ENCODE measurements at places on chromosomes 1 and 21.

DNA sequence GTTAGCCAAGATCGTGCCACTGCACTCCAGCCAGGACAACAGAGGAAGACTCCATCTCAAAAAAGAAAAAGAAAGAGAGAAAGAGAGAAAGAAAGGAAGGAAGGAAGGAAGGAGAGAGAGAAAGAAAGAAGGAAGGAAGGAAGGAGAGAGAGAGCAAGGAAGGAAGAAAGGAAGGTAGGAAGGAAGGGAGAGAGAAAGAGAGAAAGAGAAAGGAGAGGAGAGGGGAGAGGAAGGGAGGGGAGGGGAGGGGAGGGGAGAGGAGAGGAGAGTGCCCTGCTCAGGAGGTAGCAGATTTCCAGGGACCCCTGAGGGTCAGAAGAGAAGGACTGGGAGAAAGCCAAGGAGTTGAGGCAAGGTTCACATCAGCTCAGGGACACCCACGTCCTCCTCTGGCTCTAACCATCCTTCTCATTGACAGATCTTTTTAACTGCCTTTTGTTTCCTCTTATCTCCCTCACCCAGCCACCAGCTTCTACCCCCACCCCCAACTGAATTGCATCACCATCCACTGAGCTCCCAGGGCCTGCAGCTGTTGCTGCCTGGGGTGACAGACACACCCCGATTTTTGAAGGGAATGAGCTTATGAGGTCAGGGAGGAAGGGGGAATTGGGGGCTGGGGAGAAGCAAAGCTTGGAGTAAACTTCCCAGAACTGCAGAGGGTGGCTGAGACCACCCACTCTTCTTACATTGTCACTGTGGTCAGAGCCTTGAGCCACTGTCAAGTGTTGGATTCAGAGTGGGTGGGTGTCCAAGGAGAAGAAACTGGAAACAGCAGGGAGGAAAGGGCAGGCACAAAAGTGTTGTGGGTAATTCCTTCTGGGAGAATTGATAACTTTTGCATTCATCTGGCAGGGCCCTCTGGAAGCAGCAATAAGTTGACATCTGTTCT lies 91.6 kb downstream of the GLUL start:
- DNase-seq: peak; percentile 40

- DNase-seq: no peak
Measured at GRCh38 chr1:232682248-232682647, 52.3 kb upstream of the SIPA1L2 start.

DNA sequence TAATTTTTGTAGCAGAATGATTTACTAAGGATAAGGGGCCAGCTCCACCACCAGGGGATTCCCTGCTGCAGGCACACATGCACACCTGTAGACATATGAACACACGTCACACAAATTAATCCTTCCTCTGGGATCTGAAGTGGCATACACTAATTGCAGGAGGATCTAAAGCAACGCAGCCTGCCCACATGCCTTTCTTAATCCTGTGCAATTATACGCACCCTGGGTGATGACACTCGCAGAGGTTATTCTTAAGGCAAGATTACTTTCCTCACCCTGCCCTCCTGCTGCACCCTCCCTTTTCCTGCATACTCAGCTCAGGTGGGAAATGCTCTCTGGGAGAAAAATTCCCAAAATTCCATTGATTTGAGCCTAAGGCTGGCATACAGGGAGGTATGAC lies 7.5 kb upstream of the LORICRIN start:
- no peak for DNase-seq

- DNase-seq: no peak
Measured at GRCh38 chr1:179303200-179303785, 9.7 kb downstream of the SOAT1 start.

GRCh38 chr1:212518188-212519054 lies 85.7 kb downstream of the NENF start:
- peak; percentile 35 for DNase-seq
